ENCODE measurements at places on chromosomes 5 and 9.

- DNase-seq, result no peak
These were observed 6.6 kb downstream of the PCBD2 start for GRCh38 chr5:134911285-134912206.

DNA sequence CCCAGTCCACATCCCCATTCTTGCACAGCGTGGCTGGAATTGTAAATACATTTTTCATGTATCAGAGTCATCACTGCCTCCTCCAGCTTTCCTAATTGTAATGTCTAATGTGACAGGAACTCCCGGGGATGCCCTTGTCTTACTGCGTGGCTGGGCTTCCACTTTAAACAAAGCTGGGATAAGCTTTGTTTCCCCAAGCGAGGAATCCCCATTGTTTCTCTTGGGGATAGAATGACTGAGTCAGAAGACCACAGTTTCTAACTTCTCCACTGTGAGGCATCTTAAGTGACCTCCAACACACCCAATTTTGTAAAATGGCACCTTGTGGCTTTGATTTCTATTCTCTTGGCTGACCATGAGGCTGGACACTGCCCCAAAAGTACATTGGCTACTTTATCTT is 22.4 kb downstream of the ARPC5L start:
- DNase-seq, result no peak

DNA sequence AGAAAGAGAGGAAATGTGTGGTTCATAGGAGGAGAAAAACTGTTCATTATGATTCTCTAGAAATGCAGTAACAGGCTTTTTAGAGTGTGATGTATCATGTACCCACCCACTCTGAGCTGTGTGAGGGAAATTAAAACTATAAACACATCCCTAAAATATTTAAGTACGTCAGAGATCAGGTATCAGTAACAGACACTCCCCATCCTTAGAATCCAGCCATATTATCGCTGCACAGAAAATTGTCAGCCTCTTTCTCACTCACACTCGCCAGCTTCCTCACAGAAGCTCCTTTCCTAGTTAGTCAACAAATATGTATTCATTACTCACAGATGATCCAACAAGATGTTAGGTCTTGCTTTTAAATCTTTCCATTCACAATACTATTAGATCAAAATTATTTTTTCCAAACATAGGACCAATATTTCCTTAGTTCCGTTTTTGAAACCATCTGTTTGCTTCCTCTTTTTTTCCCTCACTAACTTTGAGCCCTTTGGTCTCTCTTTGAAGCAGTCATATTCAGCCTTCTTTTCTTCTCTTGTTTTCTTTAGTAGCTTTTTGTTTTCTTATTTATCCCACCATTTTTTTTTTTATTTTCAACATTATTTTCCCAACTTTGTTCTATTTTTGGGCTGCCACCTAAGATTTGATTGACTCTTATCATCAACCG is 13.6 kb upstream of the MAST4 start:
- DNase-seq, result no peak

DNA sequence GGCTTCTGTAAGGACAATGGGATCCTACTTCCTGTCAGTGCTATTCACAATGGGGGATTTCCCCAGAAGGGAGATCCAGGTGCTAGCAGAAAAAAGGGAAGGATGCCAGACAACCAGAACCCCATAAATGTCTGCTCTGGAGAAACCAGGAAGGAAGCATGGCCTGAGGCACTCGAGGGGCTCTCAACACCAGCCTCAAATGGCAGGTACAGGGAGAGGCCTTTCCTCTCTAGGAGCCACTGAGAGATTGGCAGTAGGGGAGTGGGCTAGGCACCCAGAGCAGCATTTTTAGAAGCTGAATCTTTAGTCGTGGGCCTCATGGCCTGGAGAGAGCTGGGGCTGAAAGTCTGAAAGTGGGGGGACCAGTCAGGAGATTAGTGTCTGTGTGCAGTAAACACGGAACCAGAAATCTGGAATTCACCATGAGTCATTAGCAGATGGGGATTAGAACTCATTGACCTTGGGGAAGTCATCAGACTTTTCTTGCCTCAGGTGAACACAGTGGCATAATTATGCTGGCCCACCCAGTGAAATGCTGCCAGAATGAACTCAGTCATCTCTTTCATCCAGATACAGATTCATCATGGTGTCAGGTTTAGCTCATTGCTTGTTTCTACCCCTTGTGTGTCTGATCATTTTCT is 28.3 kb downstream of the ARHGEF28 start:
- DNase-seq, result peak; percentile 8

GRCh38 chr5:127088251-127088650 is 14.9 kb upstream of the C5orf63 start:
- no peak for DNase-seq

DNA sequence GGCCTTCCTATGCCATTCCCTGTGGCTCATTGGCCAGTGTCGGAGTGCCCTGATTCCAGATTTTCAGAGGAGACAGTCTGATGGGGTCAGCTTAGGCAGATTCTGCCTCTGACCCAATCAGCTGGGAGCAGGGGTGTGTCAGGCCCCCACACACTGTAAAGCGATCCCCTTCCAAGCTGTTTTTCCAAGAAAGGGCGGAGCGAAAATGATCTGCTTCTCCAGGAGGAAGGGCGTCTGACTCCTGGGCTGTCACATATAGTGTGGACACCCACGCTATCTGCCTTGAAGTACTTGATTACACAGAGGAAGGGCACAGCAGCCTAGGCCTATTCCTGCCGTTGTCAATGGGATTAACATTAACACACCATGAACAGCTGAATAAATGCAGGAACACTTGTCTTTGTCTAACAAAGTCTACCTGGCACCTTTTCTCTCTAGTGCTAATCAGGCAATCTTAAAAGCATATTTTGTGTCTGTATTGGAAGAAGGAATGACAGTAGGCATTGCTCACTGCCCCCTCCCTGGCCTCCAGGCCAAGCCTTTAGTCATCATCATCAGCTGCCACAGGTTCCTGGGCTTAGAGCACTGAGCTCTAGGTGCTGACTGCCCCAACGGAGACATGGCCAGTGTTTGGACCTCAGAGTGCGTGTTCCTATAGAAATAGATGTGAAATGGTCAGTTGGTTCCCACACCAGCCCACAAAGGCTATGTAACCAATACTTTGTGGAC is 218.7 kb downstream of the MELK start:
- DNase-seq, result no peak

DNA sequence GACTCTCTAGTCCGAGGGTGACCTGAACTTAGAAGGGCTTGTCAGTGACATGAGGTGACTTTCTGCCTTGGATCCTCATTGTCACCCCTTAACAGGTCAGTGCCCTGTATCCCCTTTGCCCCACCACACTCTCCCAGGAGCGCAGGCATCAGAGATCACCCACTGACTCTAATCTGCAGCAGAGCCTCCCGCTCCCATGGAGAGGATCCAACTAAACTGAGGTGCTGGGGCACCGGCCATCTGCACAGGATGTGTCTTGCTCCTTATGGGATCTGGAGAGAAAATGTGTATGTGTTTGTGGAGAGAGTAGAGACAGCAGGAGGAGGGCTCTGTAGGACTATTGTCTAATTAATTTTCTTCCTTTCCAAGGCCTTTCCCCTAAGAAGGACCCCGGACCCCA is 213.7 kb downstream of the ROR2 start:
- DNase-seq, result no peak

- no peak for DNase-seq
These were observed 2.2 kb upstream of the SLIT3 start for GRCh38 chr5:169303119-169303515.

DNA sequence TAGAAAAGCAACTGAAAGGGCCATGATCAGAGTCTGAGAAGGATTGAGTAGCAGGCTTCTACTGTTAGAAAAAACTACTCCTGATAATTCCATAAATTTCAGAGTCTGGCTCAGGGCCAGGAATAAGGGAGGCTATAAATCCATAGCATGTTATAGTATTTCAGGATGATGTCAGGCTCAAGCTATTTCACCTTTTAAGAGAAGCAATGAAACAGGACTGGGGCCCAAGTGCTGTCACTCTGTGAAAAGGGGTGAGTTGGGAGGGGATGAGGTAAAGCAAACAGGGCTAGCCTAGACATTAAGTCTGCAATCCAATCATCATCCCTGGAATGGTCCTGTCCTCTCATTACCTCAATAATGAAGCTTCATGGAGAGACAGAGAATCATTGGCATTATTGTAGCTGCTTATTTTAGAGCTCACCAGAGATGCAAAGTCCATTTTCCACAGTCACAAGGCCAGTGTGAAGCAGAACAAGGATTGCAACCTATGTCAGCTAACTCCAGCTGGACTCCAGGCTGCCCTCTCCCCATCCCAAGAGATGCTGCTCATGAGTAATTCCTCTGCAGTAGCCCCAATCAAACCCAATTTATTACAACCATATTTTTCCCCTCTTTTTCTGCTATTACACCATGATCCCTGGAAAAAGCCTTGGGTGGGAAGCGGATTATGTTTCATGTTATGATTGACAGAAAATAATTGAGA is 56.0 kb downstream of the PAPPA start:
- no peak for DNase-seq

DNA sequence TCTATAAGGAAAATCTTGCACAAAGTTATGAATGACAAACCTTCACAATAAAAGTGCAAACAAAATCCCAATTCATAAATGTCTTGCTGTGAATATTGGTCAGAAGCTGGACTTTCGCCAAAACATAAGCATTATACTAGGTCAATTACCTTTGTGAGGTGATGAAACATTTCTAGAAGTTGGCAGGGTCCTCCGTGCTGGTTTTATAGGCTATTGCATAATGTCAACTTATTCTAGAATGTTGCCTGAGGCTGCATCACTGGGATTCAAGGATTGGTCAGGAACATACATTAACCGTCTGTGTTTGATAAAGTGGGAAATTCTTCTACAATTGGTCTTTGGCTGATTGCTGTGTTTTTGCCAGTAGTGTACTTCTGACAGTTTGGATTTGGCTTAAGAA is 49.8 kb upstream of the PALM2AKAP2 start:
- peak; percentile 70 for DNase-seq

GRCh38 chr5:175809531-175810121 is 61.8 kb upstream of the CPLX2 start:
- no peak for DNase-seq

GRCh38 chr9:75979362-75979761 is 88.9 kb downstream of the PCSK5 start:
- DNase-seq, result no peak

DNA sequence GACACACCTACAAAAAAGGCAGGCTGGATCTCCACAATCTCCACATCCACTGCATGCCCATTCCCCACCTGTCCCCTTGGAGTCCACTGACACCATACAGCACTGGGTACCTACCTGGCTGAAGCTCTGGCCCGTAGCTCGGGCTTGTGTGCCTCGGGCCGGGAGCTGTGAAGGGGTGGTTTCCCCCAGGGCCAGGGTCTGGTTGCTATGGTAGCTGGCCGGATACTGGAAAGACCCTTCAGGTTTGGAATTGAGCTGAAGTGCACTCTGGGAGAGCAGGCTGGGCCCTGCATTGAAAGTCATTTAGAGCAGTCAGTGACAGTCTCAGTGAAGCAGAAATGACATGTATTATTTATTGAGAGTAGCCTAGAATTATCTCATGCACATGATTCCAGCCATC is 507.3 kb downstream of the CTNND2 start:
- no peak for DNase-seq

DNA sequence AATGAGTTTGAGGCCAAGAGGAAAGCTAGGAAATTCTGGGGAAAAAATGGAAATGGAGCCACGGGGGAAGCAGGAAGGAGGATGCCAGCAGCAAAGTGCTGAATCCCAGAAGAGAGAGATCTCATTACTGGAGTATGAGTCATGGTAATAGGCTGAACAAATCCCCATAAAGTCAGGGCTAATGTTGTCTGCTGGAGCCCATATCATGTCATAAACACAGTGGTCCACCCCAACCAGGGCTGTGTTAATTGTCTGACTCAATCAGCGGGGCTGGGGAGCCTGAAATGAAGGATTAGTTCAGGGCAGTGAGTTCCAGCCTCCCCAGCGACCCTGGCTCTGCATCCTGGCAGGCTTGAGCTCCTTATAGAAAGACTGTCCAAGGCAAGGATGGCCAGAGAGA is 68.8 kb downstream of the TLR4 start:
- DNase-seq, result no peak

DNA sequence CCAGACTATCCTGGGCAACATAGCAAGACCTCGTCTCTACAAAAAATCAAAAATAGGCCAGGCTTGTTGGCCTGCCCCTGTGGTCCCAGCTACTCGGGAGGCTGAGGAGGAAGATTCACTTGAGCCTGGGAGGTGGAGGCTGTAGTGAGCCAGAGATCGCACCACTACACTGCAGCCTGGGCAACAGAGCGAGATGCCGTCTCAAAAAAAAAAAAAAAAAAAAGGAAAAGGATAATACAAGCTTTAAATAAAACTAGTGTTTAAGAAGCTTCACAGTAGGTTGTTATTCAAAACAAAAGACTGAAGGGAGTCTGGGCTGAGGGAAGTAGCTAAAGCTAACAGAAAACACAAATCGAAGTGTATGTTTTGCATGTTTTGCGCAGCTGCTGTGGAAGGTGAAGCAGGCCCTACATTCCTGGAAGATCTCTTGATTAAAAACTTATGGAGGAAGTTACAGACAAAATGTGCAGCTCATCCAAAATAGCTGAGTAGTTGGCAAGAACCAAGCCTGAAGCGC is 581 bp upstream of the C9orf40 start:
- no peak for DNase-seq

DNA sequence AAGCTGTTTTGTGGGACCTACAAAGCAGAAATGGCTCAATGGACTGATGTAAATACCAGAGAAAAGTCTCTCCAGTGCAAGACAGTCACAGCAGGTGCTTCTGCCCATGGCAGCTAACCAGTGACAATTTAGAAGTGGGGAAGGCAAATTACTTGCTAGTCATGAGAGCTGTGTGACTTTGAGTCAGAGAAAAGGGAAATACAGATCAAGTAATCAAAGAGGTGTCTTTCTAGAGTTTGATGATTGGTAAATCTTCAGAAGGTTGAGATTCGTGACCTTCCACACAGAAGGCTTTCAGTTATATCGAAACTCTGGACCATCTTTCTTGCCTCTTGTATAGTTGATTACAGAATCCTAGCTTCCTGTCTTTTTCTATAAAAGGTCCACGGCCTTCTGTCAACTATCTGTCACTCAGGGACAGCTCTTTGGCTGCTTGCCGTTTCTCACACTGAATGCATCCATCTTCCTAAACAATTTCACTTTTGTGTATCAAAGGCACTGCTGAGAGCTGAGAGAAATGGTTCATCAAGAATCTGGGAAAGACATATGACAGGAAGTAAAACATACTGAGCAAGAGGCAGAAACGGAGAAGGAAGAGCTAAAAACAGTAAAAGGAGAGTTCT is 993.9 kb upstream of the ACO1 start:
- DNase-seq, result no peak

- DNase-seq, result no peak
These were observed 3.1 kb downstream of the NIPAL4 start for GRCh38 chr5:157463081-157463480.

- no peak for DNase-seq
These were observed 41.7 kb downstream of the NFX1 start for GRCh38 chr9:33332011-33332410.

DNA sequence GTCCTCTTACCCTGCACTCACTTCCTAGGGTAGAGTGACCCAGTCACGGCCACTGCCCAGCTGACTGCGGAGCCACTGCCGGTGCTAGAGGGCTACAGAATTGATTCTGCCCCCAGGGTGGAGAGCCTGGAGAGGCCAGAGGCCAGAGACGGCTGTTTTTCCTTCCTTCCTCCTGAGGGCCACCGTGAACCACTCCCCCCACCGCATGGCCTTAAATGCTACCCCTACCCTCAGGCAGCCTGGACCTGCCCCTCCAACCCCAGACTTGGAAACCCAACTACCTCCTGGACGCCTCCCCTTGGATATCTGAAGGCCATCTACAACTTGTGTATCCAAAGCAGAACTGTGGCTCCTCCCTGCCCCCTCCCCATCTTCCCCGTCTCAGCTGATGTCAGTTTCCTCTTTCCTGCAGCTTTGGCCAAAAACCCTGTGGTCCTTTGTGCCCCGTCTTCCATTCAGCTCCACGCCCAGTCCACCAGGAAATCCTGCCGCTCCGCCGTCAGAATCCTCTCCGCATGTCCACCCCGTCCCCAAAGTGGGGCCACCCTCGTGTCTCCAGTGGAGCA is 16.3 kb downstream of the SH2D3C start:
- DNase-seq, result no peak
